Stimulated activated CD8-positive, alpha-beta memory T cell treated with anti-CD3 and anti-CD28 coated beads, Interleukin-12 subunit alpha, Interleukin-12 subunit beta, amount 100 ng/mL, for 4 hours (primary cell): ENCODE measurements at places on chromosomes 6 and 20.

GRCh38 chr6:36739947-36740817 lies 42.6 kb downstream of the RAB44 start:
- no peak for DNase-seq

GRCh38 chr6:123171341-123172115 lies 175.5 kb downstream of the CLVS2 start:
- DNase-seq: no peak

GRCh38 chr6:47353871-47354270 lies 44.2 kb upstream of the TNFRSF21 start:
- DNase-seq: no peak

GRCh38 chr6:115485400-115485799 lies 575.3 kb downstream of the FRK start:
- no peak for DNase-seq

DNA sequence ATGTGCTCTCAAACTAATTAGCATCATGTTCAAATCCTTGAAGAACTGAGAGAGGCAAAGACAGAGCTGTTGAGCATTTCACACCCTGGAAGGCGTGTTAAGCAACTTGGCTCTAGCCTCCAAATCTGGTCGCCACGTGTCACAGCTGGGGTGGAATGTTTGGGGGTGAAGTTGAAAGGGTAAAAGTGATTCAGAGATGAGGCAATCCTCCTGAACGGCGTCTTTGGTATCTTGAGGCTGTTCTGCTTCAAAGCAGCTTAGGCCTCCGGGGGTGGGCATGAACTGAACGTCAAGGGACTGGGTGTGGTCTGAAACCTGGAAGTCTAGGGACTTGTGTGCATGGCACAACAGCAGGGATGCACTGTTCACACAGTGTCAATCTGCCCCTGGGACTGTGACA lies 62.3 kb downstream of the TRAM2 start:
- no peak for DNase-seq

DNA sequence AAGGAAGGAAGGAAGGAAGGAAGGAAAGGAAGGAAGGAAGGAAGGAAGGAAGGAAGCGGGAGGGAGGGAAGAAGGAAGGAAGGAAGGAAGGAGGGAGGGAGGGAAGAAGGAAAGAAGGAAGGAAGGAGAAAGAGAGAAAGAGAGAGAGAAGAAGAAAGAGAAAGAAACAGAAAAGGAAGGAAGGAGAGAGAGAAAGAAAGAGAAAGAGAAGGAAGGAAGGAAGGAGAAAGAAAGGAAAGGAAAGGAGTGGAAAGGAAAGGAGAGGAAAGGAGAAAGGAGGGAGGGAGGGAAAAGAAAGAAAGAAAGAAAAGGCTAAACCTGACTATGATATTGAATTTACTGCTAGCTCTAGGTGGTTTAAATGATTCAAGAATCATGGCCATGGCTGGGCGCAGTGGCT lies 5.3 kb upstream of the ASIP start:
- DNase-seq: no peak

- DNase-seq: no peak
These were observed 62.5 kb downstream of the RALGAPA2 start for GRCh38 chr20:20649945-20650344.

GRCh38 chr20:45258259-45258658 lies 3.9 kb upstream of the SLPI start:
- no peak for DNase-seq

DNA sequence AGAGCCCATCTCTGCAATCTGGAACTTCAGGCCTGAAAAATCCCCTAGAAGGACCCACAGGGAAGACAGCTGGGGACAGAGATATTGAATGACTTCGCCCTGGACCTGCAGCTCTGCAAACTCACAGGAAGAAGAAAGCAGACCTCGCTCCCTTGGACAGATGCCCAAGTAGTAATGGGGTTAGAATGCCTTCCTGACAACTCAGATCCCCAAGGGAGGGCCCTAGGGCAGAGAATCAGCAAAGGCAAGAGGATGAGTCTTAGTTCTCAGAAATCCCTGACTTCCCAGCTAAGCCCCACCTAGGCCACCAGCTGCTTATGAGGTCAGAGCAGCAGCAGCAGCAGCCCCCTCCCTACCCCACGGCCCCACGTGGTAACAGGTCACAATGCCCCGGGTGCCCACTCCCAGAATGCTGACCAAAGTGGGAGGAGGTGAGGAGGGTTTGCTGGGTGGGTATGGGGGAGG lies at the start of gene C20orf141:
TSS of gene C20orf141 (plus strand) at position 401 of the 465 bp plus-strand sequence. CDS start 198 bp downstream, outside the sequence.
- no peak for DNase-seq

GRCh38 chr6:129276986-129277385 lies 394.0 kb downstream of the LAMA2 start:
- no peak for DNase-seq

GRCh38 chr6:39188571-39188970 lies 40.7 kb downstream of the KCNK5 start:
- no peak for DNase-seq

GRCh38 chr6:128520436-128521281 lies at the start of gene PTPRK:
Gene PTPRK, minus strand, starts transcription at chr6:128520599. Its CDS starts 241 bp downstream, at chr6:128520358.
- DNase-seq: peak; percentile 79

GRCh38 chr6:35651244-35651643 lies 37.5 kb downstream of the FKBP5 start:
- DNase-seq: no peak

- no peak for DNase-seq
These were observed at the start of gene PLA2G7 for GRCh38 chr6:46734867-46735719. Gene PLA2G7, minus strand, starts transcription at chr6:46735375. Its CDS starts 12,484 bp downstream, at chr6:46722891.

DNA sequence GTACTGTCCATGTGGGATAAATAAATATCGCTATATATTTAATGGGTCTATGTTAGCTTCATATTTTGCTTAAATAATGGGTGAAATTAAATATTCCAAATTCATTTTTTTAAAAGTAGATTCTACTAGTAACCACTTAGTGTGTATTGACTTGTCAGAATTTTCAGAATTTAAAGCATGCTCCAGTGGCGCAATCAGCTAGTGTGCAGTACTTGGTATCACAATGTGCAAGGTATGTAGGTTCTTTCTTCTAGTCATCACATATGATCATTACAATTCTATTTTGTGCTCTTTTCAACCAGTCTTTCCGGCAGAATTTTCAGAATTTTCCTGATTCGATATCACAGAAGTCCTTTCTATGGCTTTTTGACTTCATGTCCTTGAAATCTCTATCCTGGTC lies 32.6 kb downstream of the PDE7B start:
- DNase-seq: no peak

- DNase-seq: no peak
These were observed 33.0 kb upstream of the NR2E1 start for GRCh38 chr6:108132863-108133262.

GRCh38 chr20:10217721-10218410 lies 764 bp upstream of the SNAP25 start:
- DNase-seq: no peak

- DNase-seq: no peak
These were observed 7.5 kb downstream of the TAPBP start for GRCh38 chr6:33306356-33306755.

DNA sequence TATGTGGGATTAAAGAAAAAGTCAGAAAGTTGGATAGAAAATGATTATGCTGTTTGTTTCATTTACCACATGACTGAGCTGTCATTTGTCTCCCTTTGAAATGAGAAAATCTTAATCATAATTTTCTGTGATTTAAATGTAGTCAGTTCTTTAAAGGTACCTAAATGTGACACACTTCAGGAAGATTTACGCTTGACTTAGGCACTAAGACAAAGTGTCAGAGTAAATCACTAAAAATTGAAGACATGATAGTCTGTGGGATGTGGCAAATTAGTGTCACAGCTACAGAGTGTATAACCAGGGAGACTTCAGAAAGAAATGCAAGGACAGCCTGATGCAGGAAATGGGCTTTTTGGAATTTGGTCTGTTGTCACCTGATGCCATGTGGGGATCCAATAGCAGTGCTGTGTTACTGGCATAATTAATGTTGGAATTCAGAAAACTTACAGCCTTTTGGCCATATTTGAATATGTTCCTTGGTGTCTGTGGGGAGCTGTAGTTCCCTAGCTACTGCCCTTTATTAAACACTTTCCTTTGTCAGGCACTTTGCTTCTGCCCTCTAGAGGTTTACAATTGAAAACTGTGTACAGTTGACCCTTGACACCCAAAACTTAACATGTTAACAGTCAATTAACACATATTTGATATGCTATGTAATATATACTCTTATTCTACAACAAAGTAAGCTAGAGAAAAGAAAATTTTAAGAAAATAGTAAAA lies 493.8 kb downstream of the UTRN start:
- DNase-seq: no peak

- no peak for DNase-seq
These were observed 559.8 kb downstream of the QKI start for GRCh38 chr6:163974322-163974721.

DNA sequence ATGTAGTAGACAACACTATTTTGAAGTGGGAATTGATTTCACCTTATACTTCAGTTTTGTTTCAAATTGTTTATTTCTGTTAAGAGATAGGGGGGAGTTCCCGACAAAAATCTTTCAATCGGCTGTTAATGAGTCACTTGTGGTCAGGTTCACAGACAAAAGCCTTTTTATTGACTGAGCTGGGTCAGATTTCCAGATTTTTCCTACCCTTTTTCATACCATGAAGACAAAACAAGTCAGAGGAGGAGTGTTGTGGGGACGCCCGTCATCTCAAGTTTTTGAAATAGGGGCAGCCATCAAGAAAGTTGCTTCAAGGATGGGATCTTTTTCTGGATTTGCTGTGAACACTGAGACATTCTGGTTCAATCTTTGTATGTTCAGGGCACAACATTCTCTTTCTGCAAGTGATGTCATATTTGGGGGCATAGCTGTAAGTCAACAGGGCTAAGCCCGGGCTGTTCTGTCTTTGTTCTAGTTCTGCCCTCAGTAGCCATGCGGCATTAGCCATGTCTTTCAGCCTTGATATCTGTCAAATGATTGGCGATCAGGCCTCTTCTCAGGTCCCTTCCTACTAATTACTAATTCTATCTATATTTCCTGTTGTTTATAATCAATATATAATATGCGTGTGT lies 496.0 kb upstream of the MARCKS start:
- no peak for DNase-seq

GRCh38 chr6:50699051-50699775 lies 14.1 kb upstream of the TFAP2D start:
- DNase-seq: no peak

DNA sequence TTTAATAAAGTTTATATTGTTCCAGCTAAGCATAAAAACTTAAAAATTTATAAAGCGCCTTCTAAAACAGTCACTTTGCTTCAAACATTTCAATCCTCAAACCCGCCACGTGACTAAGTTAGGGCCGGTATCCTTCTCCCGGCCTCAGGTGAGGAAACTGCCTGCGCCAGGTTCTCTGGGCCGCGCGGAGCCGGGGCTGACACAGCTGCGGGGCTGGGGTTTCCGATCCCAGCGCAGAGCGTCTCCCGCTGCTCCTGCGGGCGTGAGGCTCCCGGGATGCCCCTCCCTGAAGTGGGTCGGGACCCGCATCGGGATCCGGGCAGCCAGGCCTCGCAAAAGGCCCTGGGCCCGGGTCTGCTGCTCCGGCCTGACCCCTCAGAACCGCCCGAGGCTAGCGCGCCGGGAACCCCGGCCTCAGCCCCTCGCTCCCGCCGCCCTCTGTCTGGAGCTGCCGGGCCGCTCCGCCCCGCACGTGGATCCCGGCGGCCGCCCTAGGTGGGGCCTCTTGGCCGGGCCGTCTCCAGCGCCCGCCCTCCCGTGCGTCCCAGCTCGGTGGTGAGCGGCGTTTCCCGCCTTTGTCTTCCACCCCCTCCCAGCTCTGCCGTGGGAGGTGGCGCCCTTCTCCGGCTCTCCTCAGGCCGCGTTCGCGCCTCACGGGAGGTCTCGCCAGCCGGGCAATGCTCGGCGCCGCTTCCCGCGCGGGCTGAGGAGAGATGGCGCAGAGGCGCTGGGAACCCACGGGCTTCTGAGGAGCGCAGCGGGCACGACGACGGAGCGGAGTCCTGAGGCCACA lies 267.9 kb downstream of the DLL1 start:
- no peak for DNase-seq

GRCh38 chr6:87027021-87027420 lies 67.9 kb downstream of the CGA start:
- no peak for DNase-seq

DNA sequence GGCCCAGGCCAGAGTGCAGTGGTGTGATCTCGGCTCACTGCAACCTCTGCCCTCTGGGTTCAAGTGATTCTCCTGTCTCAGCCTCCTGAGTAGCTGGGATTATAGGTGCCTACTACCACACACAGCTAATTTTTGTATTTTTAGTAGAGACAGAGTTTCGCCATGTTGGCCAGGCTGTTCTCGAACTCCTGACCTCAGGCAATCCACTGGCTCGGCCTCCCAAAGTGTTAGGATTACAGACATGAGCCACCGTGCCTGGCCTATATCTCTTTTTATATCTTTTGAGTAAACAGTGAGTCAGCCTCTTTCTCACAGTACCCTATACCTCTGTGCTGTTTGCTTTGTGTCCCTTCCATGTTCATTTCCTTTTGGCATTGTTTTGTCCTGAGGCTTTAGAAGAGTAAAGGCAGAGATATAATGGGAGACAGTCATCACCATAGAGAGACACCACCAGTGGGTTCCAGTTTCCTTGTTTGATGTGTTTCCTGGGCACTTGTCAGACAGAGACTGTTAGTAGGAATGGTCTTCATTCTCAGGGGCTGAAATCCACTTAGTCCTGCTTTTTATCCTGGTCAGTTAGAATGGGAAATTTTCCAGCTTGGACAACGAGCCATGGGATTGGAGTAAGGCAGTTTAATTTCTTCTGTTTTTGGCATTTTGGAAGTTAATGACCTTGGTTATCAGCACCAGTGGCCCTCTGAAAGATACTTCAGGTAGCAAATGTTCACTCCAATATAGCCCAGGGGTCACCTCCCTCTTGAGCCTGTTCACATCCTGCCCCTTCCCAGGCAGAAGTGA lies 32.2 kb upstream of the ASXL1 start:
- DNase-seq: no peak

- no peak for DNase-seq
These were observed 5.2 kb upstream of the TP53RK start for GRCh38 chr20:46694484-46694883.
